Activated CD8-positive, alpha-beta T cell treated with anti-CD3 and anti-CD28 coated beads for 36 hours (primary cell): ENCODE measurements at places on chromosomes 2 and 18. TPM values are rescaled to one million over a fixed set of nuclear protein-coding genes. Genes with fewer than 3 reads are reported as not detected.

- no peak overlapping the region for H3K27ac ChIP-seq
- no peaks in the 10 kb centered on the region for H3K4me1 ChIP-seq
- H3K36me3 ChIP-seq = no peaks in the 10 kb centered on the region
- no peak overlapping the region for H3K4me3 ChIP-seq
Observed at GRCh38 chr2:49152824-49153223, 1.5 kb downstream of the FSHR start.

GRCh38 chr18:24018299-24018886 lies 3.8 kb downstream of the TTC39C start:
- peak overlapping the region; percentile 97 for H3K27ac ChIP-seq
- H3K4me1 ChIP-seq = peaks cover 74% of the 10 kb centered on the region
- H3K36me3 ChIP-seq = peaks cover 40% of the 10 kb centered on the region
- peak overlapping the region; percentile 55 for H3K4me3 ChIP-seq
- DNase-seq = peak; percentile 57

DNA sequence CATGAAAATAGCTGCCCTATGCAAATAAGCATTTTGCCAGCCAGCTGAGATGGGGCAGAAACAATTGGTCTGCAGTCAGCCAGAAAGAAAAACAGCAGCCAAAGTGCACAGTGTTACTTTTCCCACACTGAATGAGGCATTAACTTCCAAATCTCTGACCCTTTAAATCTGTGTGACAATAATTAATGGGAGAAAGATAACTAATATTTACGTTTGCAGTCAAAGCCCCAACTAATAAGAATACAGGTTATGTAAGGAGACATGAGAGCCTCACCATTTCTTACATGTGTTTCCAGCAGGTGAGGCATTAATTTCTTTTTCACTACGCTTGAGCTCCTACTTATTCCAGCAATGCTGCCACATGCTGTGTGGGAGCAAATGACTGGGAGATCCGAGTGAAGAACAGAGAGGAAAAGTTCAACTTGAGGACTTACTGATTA lies 339.0 kb downstream of the SATB2 start:
- no peaks in the 10 kb centered on the region for H3K4me1 ChIP-seq
- H3K27me3 ChIP-seq = no peaks in the 10 kb centered on the region
- H3K27ac ChIP-seq = no peak overlapping the region
- H3K4me3 ChIP-seq = no peak overlapping the region
- H3K36me3 ChIP-seq = no peaks in the 10 kb centered on the region

- H3K27ac ChIP-seq = no peak overlapping the region
- H3K4me3 ChIP-seq = no peak overlapping the region
- H3K36me3 ChIP-seq = no peaks in the 10 kb centered on the region
- no peak for DNase-seq
- H3K27me3 ChIP-seq = no peaks in the 10 kb centered on the region
- no peaks in the 10 kb centered on the region for H3K4me1 ChIP-seq
Observed at GRCh38 chr18:8031496-8031895, 464.4 kb downstream of the PTPRM start.

- H3K4me1 ChIP-seq = no peaks in the 10 kb centered on the region
- H3K36me3 ChIP-seq = no peaks in the 10 kb centered on the region
- DNase-seq = no peak
- H3K4me3 ChIP-seq = no peak overlapping the region
Observed at GRCh38 chr2:47724221-47724981, 58.5 kb upstream of the MSH6 start.

GRCh38 chr2:54871457-54872107 lies 148.1 kb downstream of the EML6 start:
- no peaks in the 10 kb centered on the region for H3K36me3 ChIP-seq
- H3K4me3 ChIP-seq = no peak overlapping the region

DNA sequence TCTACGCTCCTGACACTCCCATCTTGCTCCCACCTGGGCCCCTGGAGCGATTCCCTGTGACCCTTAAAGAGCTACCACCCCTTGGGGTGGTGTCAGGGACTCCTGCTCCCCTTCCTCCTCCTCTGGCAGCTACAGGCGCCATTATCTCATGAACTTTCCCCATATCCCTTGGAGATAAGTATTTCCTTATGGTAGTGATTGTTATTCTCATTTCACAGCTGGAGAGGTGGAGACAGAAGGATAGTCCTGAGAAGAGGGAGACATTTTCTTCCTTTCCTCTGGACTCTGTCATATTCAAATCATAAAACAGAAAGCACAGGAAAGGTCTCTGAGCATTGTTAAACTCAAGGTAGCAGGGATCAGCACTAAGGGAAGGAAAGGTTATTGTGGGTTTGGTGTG lies 34.6 kb downstream of the RDH14 start:
- H3K4me1 ChIP-seq = no peaks in the 10 kb centered on the region
- H3K36me3 ChIP-seq = no peaks in the 10 kb centered on the region
- H3K4me3 ChIP-seq = no peak overlapping the region

GRCh38 chr2:9207641-9208311 lies 1.2 kb downstream of the ASAP2 start:
- peak overlapping the region; percentile 29 for H3K4me3 ChIP-seq
- peaks cover 2% of the 10 kb centered on the region for H3K4me1 ChIP-seq
- no peak overlapping the region for H3K27ac ChIP-seq

DNA sequence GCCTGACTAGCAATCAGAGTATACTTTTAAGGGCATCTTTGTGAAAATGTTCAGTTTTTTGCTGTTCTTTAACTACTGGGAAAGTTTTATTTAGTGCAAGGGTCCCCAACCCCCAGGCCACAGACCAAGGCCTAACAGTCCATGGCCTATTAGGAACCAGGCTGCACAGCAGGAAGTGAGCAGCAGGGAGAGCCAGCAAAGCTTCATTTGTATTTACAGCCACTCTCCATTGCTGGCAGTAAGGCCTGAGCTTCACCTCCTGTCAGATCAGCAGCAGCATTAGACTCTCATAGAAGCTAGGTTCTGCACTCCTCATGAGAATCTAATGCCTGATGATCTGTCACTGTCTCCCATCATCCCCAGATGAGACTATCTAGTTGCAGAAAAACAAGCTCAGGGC lies 17.1 kb upstream of the NR4A2 start:
- no peak for DNase-seq
- H3K27me3 ChIP-seq = no peaks in the 10 kb centered on the region
- H3K27ac ChIP-seq = no peak overlapping the region
- H3K4me1 ChIP-seq = peaks cover 11% of the 10 kb centered on the region
- H3K36me3 ChIP-seq = no peaks in the 10 kb centered on the region

DNA sequence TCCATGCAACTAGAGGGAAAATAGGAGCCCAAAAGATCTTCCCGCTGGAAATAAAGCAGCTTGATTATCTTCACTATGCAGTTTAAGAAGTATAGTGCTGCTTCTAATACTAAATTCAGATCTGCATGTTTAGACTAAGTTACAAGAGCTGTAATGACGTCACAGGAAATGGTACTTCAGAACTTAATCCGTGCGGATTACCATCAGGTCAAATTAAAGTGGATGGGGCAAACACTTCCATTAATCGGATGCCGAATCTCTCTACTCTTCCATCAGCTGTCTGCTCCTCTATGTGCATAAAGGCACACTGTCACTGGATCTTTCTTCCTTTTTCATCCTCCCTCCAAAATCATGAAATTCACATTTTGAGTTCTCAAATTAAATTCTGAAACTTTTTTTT lies 52.6 kb downstream of the TRAPPC12 start:
- peaks cover 6% of the 10 kb centered on the region for H3K4me1 ChIP-seq
- no peak overlapping the region for H3K27ac ChIP-seq

DNA sequence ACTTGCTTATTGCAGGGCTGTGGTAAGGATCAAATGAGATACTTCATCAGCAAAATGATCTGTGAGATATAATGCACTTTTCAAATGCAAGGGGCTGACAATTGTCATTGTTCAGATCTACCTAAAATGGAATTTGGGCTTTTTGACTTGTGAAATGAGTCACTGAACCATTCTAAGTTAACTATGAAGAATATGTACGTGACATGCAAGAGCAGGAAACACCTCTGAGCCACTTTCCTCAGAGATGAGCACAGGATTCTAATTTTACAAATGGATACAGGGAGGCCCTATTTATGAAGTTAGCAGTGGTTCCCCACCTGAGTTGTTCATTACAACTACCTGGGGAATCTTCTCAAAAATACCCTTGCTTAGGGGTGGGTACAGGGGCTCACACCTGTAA lies 26.7 kb downstream of the CTLA4 start:
- peak overlapping the region; percentile 84 for H3K27ac ChIP-seq
- H3K36me3 ChIP-seq = no peaks in the 10 kb centered on the region
- no peak overlapping the region for H3K4me3 ChIP-seq

DNA sequence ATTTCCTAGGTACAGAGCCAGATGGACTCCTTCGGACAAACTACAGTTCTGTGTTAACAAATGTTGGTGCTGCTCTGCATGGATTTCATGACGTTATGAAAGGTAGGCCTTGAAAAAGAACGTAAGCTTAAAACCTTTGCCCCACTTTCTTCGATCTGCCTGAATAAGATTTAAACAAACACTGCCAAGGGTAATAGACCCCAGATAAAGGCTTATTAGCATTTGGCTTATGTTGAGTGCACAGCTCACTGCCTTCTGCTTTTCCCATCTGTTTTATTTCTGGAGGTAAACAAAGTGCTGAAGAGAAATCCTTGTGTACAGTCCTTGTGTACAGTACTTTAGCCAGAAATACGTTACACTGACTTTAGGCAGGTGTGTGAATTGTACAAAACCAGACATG lies 50.0 kb upstream of the STON1 start:
- H3K4me3 ChIP-seq = no peak overlapping the region
- no peak overlapping the region for H3K27ac ChIP-seq
- no peaks in the 10 kb centered on the region for H3K27me3 ChIP-seq
- DNase-seq = no peak
- H3K4me1 ChIP-seq = no peaks in the 10 kb centered on the region

- no peak overlapping the region for H3K27ac ChIP-seq
- DNase-seq = no peak
- H3K27me3 ChIP-seq = no peaks in the 10 kb centered on the region
Observed at GRCh38 chr2:79292239-79292957, 132.8 kb upstream of the REG3A start.

- H3K27me3 ChIP-seq = peaks cover 3% of the 10 kb centered on the region
- H3K36me3 ChIP-seq = peaks cover 5% of the 10 kb centered on the region
- peaks cover 15% of the 10 kb centered on the region for H3K4me1 ChIP-seq
Observed at GRCh38 chr2:241219030-241219382, 30.5 kb downstream of the ANO7 start.

DNA sequence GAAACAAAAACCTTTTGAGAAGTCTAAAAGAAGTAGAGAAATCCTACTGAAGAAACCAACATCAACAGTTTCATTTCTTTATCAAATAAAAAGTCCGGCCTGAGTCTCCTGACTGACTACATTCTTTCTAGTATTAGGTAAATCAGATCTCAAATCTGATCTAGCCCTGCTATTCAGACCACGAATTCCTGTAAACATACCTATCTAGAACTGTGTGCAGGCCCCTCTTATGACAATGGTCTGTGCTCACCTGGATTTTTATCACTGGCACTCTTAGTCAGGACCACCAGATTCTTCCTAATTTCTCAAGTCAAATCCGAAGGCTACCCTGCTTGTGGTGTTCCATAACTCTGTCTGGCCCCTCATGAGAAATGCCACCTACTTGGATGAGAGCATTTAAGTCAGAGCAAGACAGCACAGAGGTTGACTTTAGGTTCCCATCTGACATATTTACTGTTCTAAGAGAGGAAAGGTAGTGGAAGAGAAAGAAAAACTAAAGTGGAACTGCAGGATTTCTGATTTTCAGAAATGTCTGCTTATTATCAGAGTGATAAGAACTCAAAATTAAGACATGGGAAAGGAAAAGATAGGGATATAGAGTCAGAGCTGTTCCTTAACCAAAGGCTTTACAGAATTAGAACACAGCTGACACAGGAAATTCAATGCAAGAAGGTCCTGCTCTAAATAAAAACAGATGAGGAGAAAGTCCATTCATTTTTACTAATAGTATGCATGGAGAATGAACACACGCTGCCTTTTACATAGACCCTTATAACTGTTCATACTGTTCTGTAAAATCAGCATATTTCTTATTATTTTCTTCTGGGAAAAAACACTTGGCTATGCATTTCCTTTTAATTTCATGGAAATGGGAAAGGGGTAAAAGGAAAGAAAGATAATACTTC lies 56.5 kb downstream of the SLC8A1 start:
- H3K27me3 ChIP-seq = no peaks in the 10 kb centered on the region
- H3K4me3 ChIP-seq = no peak overlapping the region
- no peak for DNase-seq

- DNase-seq = peak; percentile 90
- no peaks in the 10 kb centered on the region for H3K36me3 ChIP-seq
- H3K27me3 ChIP-seq = peaks cover under 1% of the 10 kb centered on the region
- H3K4me1 ChIP-seq = peaks cover 50% of the 10 kb centered on the region
Observed at GRCh38 chr2:25347205-25347815, 5.6 kb upstream of the DNMT3A start.

GRCh38 chr2:241637018-241637794 lies at the start of the genes ATG4B and THAP4:
ATG4B (plus strand) TSS chr2:241637693; CDS start chr2:241637715, 22 bp downstream.
THAP4 (minus strand) TSS chr2:241637158; CDS start chr2:241637017, 141 bp downstream.
- peaks cover 55% of the 10 kb centered on the region for H3K4me1 ChIP-seq
- H3K36me3 ChIP-seq = peaks cover 39% of the 10 kb centered on the region
- peak; percentile 80 for DNase-seq
- H3K27me3 ChIP-seq = no peaks in the 10 kb centered on the region

DNA sequence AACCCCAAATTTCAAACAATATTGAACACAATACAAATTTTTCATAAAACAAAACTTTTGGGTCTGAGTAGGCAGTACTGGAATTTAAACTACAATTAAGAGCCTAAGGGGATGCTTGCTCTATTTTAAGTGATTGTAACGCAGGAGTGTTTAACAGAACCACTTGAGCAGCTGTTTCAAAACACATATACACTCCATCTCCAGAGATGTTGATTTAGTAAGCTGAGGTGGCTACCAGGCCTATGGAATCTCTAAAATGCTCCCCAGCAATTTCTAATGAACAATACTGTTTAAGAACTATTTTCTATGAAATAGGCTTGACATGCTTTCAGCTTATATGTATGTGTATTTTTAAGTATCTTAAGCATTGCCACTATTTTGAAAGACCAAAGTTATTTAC lies 58.5 kb downstream of the SP3 start:
- no peaks in the 10 kb centered on the region for H3K27me3 ChIP-seq
- H3K27ac ChIP-seq = no peak overlapping the region

DNA sequence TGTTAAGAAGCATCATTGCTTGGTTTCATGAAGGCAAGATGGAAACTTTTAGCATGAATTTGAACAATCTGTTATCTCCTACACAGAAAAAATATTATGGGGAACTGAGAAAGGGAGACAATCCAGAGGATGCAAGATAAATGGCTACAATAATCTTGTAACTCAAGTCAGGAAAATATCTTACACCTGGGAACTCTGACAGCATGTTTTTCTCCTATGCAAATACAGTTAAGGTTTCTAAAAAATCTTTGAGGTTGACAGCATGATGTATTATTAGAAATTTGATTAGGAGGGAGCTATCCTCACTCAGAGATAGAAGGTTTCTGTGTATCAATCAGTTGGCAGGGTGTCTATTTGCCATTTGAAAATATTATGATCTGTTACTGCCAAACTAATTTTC lies 75.6 kb downstream of the GPD2 start:
- no peak overlapping the region for H3K4me3 ChIP-seq
- peaks cover 2% of the 10 kb centered on the region for H3K4me1 ChIP-seq
- no peak for DNase-seq
- H3K27me3 ChIP-seq = no peaks in the 10 kb centered on the region
- peaks cover 21% of the 10 kb centered on the region for H3K36me3 ChIP-seq
- no peak overlapping the region for H3K27ac ChIP-seq

Gene FBXO15
- 2.1 TPM for total RNA-seq

Gene ANTXR1
- 0.05 TPM for total RNA-seq

Gene KCNG2
- total RNA-seq = not detected

Gene KCNIP3
- not detected for total RNA-seq

Gene SULT1C4
- total RNA-seq = not detected

Gene FAM124B
- total RNA-seq = not detected

Gene CFAP210
- not detected for total RNA-seq

Gene ALLC
- not detected for total RNA-seq

Gene ASB1
- 39.8 TPM for total RNA-seq

Gene HOXD11
- total RNA-seq = not detected

Gene MOB1A
- 156 TPM for total RNA-seq
